ENCODE measurements at places on chromosomes 2 and 18. TPM values are rescaled to one million over a fixed set of nuclear protein-coding genes. Genes with fewer than 3 reads are reported as not detected.

Gene TMEM247
- total RNA-seq = not detected

Gene KCNJ3
- not detected for total RNA-seq

Gene CYS1
- not detected for total RNA-seq

DNA sequence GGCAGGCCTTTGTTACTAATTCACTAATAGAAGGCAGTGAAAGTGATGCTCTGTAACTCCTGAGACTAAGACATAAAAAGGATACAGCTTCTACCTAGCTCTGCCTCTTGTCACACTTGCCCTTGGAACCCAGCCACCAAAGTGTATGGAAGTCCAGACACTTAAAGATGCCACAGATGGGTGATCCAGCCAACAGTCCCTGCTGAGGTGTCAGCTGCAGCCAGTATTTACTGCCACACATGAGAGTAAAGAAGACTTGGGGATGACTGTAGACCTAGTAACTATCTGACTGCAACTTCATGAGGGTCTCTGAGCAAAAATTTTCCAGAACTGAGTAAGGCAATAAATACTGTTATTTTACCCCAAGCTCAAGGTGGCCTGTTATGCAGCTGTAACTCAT lies 8.8 kb downstream of the IMMT start:
- ATAC-seq = peak; percentile 68

DNA sequence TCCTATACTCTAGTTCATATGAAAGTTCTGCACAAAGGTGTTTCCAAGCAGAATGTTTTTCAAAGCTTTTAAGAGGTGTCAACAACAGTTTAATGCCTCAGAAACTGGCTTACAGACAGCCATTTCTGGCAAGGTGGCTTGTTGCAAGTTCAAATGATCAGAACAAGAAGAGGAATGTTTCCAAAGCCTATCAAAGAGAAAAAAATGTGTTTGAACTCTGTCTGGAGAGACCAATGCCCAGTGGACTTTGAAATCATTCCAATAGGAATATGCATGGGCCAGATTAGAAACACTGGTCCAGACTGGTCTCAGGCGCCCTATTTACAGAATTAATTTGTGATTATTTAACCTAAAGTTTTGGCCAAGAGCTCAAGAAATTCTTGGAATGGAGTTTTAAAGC lies 106.2 kb downstream of the CPS1 start:
- ATAC-seq = no peak

GRCh38 chr18:65907281-65907680 lies 156.5 kb downstream of the CDH7 start:
- no peak for ATAC-seq

GRCh38 chr18:22182884-22183697 lies 13.7 kb downstream of the GATA6 start:
- no peak for ATAC-seq

GRCh38 chr2:226647621-226648518 lies 151.8 kb downstream of the IRS1 start:
- no peak for ATAC-seq

- ATAC-seq = no peak
Observed at GRCh38 chr18:47050468-47050867, 15.0 kb upstream of the ELOA2 start.

- ATAC-seq = no peak
Observed at GRCh38 chr2:205387350-205388055, 294.8 kb upstream of the NRP2 start.

GRCh38 chr2:85602476-85603234 lies at the start of gene TMEM150A:
Gene TMEM150A, minus strand, starts transcription at chr2:85602698. Its CDS starts 750 bp downstream, at chr2:85601948.
- peak; percentile 89 for ATAC-seq

GRCh38 chr2:3149441-3150217 lies 228.0 kb downstream of the EIPR1 start:
- ATAC-seq = no peak

DNA sequence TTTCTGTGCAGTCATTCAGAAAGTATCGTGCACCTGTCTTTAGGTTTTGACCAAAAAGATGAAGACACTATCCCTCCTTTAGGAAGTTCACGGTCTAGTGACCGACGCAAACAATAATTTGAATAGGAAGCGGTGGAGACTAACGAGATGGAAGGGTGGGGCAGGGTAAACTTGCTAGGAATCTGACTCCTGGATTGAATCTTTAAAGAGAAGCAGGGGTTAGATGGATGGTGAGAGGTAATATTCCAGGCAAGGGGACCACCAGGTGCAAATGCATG lies 651 bp upstream of the TXNL1 start:
- no peak for ATAC-seq

GRCh38 chr2:40204268-40204667 lies 247.6 kb downstream of the SLC8A1 start:
- no peak for ATAC-seq

DNA sequence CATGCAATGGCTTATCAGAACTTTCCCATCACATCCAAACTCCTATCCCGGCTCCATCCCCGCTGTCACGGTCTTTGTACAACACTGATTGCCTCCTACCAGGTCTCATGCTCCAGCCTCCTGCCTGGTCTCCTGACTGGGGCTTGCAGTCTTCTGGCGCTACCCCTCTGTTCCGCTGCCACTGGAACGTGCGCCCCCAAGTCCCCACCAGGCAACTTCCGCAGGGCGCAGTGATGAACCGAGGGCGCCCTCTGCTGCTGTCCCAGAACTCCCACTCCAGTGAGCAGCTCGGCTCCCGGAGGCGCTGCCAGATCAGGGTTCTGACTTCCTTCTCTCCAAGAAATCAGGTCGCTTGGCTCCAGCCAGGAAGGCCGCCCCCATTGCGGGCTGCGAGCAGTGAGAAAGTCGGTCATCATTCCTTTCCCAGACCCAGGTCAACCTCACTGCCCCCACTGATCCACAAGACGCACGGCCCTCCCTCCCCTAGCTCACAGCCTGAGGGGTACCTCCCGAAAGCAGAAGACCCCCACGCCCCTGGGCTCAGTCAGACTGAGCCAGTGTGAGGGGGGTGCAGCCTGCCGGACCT lies 43.9 kb upstream of the RAB11FIP5 start:
- peak; percentile 70 for ATAC-seq

GRCh38 chr18:8947566-8947965 lies 154.9 kb upstream of the NDUFV2 start:
- ATAC-seq = no peak

- no peak for ATAC-seq
Observed at GRCh38 chr2:223732346-223732745, 105.0 kb downstream of the AP1S3 start.

DNA sequence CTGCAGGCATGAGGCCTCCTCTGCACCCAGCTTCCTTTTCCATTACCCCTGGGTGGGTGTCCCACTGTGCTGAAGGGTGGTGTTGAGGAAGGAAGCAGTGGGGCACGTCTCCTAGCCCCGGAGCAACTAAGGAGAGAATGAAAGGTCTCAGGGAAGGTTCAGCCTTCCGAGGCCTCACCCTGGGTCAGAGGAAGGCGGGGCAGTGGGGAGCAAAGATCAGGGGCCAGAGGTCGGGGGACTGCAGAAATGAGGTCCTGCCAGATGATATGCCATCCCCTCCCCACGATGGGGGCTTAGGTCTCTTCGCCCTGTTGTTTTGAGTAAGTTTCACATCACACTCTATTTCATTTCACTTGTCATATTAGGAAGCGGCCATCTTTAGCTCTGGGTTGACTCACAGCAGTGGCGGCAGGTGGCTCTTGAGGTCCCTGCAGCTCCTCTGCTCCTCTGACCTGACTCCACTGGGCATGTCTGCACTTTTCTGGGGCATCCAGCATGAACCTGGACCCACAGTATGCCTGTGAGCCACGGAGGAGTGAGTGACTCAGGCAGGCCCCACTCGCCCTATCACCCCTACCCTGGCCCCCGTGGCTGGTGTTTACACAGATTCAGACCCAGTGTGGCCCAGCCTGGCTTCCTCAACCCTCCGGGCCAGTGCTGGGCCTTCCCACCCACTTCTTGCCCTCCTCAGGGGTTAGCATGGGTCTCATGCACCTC lies 153.7 kb upstream of the SMAD2 start:
- no peak for ATAC-seq

DNA sequence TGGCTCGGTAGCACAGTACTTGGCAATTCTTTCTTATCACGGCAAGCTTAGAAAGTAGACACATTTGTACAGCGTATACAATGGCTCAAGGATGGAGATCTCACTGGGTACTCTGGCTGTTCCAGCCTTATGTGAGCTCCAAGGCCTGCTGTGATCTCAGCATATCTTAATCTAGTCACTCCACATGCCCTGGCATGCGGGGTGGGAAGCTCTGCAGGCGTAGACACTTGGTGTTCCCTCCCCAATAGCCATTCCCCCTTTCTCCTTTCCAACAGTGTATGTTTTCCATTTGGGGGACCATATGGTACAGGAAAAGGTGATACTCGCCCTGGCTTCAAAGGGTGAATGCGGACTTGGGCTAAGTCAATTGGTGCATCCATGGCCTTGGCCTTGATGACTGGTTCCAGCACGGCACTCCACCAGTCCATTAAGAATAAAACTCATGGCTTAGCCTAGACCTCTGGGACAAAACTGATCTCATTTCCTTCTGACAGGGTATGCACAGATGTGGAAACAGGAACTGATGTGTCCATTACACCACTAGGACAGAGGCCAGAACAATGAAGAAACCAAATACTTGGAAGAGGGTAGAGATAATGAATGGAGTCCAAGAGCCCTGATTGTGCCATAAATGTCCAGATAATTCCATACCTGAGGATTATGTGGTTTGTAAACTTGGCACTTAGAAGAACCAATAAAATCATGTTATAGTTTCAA lies 28.4 kb downstream of the TGIF1 start:
- ATAC-seq = no peak

DNA sequence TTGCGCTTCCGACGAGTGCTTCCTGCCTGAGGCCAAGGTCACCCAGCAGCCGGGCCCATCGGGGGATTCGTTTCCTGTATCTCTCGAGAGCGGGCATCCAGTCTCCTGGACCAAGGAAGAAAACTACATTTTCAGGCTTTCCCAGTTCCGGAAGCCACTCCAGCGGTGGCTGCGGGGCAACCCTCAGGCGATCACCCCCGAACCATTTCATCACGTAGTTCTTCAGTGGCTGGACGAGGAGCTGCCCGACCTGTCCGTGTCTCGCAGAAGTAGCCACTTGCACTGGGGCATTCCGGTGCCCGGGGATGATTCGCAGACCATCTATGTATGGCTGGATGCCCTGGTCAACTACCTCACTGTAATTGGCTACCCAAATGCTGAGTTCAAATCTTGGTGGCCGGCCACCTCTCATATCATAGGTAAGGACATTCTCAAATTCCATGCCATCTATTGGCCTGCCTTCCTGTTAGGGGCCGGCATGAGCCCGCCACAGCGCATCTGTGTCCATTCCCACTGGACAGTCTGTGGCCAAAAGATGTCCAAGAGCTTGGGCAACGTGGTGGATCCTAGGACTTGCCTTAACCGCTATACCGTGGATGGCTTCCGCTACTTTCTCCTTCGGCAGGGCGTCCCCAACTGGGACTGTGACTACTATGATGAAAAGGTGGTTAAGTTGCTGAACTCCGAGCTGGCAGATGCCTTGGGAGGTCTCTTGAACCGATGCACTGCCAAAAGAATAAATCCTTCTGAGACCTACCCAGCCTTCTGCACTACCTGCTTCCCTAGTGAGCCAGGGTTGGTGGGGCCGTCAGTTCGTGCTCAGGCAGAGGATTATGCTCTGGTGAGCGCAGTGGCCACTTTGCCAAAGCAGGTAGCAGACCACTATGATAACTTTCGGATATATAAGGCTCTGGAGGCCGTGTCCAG lies 1.0 kb downstream of the MARS2 start:
- no peak for ATAC-seq

GRCh38 chr2:65919550-65920188 lies 487.3 kb upstream of the SPRED2 start:
- ATAC-seq = no peak

- ATAC-seq = no peak
Observed at GRCh38 chr18:25136416-25137196, 215.4 kb downstream of the ZNF521 start.

GRCh38 chr18:9478545-9478944 lies 3.2 kb downstream of the RALBP1 start:
- no peak for ATAC-seq

DNA sequence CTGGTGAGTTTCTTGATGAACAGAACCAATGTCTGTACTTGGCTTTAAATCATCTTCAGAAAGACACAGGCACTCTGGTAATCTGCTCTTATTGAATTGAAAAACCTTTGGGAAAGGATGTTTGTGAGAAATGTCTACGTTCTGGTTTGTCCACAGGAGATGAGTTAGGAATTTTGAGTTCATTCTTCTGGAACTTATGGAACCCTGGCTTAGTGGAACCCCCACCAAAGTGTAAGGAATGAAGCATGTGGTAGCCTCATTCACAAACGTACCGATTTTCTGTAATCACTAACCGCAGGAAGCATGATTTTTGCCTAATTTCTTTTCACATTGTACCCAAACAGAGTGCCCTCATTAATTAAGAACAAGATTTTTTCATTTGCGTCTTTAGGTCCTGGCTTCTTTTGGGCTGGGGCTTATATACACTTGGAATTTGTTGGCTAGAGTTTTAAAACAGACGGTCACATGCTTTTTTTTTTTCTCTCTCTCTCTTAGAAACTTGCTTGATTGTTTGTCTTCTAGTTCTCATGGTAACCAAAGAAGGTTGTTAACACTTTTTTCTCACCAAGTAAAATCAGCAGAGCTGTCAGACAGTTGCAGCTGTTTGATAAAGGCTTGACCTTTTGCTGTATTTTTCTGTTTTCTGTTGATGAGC lies 314.1 kb upstream of the THUMPD2 start:
- no peak for ATAC-seq

DNA sequence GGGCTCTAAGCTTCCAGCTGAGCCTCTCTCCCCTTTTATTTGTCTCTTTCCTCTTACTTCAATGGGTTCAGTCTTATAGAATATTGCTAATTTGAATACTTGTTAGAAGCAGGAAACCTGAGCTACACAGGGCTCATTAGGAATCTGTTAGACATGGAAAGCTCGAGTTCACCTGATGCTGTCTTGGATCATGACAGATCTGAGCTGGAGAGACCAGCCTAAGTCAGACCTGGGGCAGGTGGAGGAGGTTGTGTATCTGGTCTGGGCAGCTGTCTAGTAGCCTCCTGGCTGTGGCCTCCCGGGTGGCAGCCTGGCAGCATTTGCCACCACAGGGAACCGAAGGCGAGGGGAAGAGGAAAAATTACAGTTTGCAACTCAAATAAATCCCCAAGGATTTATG lies 185.9 kb downstream of the ICOS start:
- ATAC-seq = no peak

GRCh38 chr18:55974521-55974920 lies 386.5 kb upstream of the TCF4 start:
- no peak for ATAC-seq

GRCh38 chr2:133651861-133652260 lies 83.6 kb upstream of the NCKAP5 start:
- no peak for ATAC-seq
